ENCODE measurements at places on chromosomes 1 and 21.
A peak's percentile ranks its signal among the peaks of the same experiment; 100 is the strongest.

DNA sequence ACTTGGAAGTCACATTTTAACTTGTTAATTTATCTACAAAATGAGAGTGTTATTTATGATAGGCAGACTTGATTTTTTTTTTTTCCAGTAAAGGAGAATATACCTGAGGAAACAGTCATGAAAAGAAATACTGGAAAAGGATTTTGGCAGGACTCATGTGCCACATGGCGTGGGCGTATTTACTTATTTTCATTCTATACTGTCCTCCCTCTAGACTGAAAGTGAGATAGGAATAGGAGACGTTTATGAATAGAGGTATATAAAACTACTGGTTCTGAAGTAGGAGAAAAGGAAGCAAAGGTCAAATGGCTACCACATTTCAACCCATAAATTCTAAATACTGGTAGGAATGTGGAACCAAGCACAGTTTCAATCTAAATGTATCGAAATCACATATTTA is 94.8 kb upstream of the MPC2 start:
- no peak for DNase-seq

GRCh38 chr1:48227165-48228013 is 4.9 kb downstream of the SLC5A9 start:
- peak; percentile 17 for DNase-seq

GRCh38 chr21:39350094-39351005 is 1.5 kb upstream of the HMGN1 start:
- no peak for DNase-seq

GRCh38 chr1:110728388-110729001 is 53.8 kb upstream of the KCNA3 start:
- DNase-seq, result no peak

DNA sequence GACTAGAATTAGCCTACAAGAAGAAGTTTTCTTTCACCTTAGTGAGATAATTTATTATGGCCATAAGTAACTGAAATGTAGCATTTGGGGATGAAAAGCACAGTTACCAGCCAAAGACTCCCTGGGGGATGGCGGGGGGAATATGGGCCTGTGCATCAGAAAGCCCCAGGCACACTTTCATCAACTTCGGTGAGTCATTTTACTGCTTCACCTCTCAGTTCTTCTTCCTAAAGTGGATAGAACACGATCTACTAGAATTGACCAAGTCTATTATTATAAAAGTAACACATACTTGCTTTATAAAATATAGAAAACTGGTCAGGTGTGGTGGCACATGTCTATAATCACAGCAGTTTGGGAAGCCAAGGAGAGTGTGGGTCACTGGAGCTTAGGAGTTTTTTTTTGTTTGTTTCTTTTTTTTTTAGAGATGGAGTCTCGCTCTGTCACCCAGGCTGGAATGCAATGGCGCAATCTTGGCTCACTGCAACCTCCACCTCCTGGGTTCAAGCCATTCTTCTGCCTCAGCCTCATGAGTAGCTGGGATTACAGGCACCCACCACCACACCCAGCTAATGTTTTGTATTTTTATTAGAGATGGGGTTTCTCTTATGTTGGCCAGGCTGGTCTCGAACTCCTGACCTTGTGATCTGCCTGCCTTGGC is 141.8 kb downstream of the ZZZ3 start:
- peak; percentile 11 for DNase-seq

DNA sequence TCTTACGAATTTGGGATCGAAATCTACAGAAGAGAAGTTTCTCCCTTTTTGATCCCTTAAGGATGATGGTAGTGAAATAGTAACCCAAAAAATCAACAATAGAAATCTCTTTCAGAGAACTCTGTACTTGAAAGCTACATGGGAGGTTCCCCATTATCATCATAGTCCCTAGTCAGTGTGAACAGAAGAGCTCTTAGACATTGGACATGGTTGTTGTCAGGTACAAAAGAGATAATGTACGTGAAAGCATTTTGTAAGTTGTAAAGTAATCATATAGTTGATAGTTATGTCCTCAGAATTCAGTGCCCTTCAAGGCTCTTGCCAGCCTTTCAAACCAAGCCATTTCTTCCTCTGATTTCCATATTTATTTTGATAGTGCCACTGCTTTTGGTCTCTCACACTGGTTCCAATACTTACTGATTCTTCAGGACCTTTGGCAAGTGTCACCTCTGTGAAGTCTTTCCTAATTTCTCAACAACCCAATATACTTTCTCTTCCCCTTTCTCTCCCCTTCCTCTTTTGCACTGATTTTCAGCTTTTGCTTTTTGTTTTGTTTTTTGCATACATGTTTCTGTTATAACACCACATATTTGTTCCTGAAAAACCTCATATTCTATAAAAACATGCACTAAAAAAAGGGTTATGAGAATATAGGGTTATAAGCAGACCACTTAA is 22.4 kb downstream of the VPS45 start:
- DNase-seq, result peak; percentile 12

DNA sequence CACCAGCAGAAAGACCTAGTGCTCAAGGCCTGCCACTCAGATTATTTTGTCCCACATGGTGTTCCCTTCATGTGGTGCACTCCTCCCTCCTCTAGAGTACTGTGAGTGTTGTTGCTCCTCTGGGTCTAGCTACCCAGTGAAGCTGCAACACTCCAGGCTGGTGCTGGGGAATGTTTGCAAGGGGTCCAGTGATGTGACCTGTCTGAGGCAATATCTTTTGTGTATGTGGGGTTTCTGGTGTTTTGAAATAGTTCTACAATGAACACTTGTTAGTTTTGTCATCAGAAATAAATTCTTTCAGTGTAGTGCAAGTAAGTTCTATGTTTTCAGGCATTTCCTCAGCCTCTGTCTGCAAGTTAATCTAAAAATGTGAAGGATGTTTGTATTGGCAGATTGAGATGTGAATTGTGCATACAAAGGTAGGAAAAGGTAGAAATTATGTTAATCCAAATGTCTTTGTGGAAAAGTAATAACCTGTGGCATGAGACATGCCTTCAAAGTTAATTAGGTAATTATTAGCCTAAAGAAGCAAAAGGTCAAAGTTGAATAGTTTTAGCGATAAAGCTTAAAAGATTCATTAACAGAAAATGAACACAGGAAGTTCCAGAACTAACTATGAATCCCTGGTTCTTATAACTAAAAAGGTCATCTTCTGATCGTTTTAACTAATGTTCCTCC is 616.8 kb downstream of the LTN1 start:
- DNase-seq, result no peak

DNA sequence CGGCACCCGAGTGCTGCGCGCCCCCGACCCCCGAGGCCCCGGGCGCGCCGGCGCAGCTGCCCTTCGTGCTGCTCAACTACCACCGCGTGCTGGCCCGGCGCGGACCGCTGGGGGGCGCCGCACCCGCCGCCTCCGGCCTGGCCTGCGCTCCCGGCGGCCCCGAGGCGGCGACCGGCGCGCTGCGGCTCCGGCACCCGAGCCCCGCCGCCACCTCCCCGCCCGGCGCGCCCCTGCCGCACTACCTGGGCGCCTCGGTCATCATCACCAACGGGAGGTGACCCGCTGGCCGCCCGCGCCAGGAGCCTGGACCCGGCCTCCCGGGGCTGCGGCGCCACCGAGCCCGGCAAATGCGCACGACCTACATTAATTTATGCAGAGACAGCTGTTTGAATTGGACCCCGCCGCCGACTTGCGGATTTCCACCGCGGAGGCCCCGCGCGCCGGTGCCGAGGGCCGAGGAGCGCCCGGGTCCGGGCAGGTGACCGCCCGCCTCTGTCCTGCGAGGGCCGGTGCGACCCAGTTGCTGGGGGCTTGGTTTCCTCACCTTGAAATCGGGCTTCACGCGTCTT is 49.0 kb downstream of the SIM2 start:
- DNase-seq, result peak; percentile 34

DNA sequence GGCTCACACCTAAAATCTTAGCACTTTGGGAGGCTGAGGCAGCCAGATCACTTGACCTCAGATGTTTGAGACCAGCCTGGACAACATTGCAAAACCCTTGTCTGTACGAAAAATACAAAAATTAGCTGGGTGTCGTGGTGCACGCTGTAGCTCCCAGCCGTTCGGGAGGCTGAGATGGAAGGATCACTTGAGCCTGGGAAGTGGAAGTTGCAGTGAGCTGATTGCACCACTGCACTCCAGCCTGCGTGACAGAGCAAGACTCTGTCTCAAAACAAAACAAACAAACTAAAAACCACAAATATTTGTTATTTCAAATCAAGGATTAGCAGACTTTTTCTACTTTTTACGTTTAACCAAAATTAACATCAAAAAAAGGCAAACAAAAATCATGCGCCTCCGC is 31.3 kb downstream of the INKA2 start:
- DNase-seq, result no peak

- DNase-seq, result no peak
These were observed 924 bp downstream of the HMCN1 start for GRCh38 chr1:185734929-185735700.

DNA sequence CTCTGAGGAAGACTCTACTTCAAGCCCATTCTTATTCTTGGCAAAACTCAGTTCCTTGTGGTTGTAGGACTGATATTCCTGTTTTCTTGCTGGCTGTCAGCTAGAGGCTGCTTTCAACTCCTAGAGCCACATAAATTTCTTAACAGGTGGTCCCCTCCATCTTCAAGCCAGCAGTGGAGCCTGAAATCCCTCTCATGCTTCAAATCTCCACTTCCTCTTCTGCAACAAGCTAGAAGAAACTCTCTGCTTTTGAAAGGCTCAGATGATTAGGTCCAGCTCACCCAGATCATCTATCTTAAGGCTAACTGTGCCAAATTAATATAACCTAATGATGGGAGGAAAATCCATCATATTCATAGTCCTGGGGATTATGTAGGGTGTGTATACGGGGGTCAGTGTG is 43.2 kb upstream of the CD34 start:
- peak; percentile 21 for DNase-seq

Data from germinal center (tissue), 1 donor.